Stimulated activated CD4-positive, alpha-beta T cell treated with anti-CD3 and anti-CD28 coated beads, Interleukin-1b, Interleukin-23, amount 100 ng/mL, for 4 hours (primary cell): ENCODE measurements at places on chromosomes 3 and 15.

DNA sequence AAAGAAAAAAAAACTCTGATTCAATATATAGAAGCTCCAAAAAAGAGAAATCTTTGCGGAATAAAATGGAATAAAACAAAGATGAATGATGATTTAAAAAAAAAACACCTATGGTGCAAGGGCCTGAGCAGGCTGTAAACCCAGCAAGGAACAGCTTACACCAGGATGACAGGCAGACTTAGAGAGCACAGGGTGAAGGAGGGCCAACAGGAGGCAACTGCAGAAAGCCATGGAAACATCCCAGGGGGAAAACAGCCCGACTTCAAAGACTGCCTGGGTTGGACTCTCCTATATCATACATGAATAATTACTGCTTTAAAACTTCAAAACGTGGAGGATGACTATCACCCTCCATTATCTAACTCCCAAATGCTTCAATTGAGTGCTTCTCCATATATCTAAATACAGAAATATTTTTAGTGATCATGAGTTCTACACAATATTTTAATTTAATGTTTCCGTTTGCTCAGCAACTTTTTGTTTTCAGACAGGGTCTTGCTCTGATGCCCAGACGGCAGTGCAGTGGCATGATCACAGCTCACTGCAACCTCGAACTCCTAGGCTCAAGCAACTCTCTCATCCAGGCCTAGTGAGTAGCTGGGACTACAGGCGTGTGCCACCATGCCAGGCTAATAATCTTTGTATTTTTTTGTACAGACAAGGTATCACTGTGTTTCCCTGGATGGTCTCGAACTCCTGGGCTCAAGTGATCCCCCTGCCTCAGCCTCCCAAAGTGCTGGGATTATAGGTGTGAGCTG, 456.2 kb downstream of the TBL1XR1 start:
- no peak for DNase-seq

- no peak for DNase-seq
Measured at GRCh38 chr3:14744556-14744955, 69.6 kb downstream of the C3orf20 start.

DNA sequence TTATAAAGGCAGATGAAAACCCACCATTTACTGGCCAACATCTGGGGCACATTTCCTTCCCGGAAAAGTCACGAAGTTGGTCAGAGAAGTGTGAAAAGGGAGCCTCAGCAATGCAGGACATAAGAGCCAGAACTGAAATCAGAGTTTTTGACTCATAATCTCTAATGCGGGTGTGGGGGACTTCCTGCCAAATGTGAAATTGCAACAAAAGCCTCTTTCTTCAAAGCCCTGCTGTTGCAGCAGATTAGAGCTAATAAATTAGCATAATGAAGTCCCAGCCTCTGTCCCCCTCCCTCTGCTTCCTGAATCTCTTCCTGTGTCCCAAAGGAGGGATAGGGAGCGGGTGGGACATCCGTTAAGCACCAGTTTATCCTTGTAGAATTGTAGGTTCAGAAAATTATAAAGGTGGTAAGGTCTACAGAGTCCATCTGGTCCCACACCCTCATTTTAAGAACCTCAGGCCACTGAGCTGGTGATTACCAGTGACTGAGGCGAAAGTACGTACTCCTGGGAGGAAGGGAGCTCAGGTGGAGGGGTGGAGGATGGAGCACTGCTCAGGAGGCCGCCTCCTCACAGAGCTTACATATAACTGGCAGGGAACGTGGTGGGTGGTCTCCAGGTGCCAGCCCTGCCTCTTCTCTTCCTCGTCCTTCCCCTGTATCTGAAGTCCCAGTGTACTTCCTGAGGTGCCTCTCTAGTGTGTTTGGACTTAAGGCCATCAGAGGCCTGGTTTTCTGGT, 35.0 kb downstream of the ST6GAL1 start:
- no peak for DNase-seq

DNA sequence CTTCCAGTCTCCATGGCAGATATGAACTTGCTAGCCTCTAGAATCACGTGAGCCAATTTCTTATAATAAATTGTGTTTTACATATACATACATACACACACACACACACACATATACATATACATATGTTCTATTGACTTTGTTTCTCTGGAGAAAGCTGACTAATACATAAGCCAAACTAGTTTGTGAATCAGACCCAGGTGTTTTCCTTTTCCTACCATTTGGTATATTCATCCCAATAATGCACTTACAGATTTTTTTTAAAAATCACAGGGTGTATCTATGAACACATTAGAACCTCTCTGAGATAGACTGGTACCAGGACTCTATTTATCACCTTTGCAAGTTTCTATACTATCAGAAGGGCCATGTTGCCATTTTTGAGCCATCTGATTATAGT, 122.9 kb upstream of the KCNH8 start:
- DNase-seq = no peak

DNA sequence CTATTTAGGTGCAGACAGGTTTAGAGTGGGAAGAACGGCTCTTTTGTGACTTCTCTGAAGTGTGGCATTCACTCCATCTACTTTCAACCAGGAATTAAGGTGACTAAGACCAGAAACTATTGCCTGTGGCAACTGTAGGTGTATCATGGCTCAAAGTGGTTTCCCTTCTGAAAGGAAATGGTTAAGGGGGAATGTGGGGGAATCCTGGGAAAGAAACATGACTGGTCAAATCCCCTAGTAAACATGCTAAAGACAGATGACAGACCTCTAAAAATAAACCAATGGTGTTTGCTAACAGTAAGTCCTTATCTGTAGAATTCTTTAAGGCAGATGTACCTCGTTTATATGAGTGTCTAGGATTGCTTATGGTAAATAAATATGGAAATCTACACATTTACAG, 56.9 kb downstream of the MEGF11 start:
- DNase-seq = no peak

DNA sequence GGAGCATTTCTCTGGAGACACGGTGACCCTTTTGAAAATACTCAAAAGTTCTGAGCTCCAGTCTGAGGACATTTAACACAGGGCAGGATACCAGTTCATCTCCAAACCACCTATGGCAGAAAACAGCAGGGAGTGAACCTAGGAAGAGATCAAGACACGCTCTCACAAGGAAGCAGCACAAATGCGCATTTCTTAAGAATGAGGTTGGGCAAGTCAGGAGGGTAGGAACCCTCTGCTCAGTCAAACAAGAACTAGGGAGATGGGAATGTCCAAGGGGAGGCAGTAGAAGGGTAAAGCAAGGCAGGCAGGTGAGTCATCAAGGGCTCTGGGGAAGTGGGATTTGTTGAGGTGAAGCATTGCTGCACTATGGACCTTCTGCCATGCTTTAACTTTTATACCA, 60.3 kb upstream of the PSMD6 start:
- no peak for DNase-seq

- DNase-seq = no peak
Measured at GRCh38 chr15:101323793-101324523, 28.9 kb upstream of the SNRPA1 start.

GRCh38 chr3:42277676-42278075, 11.7 kb upstream of the CCK start:
- DNase-seq = no peak

- DNase-seq = no peak
Measured at GRCh38 chr3:141793476-141794260, 30.5 kb downstream of the GRK7 start.

GRCh38 chr3:126581569-126581968, 22.8 kb upstream of the C3orf22 start:
- DNase-seq = no peak

- no peak for DNase-seq
Measured at GRCh38 chr15:71465131-71465955, 345.0 kb upstream of the NR2E3 start.

- no peak for DNase-seq
Measured at GRCh38 chr15:77817434-77817833, 184.7 kb upstream of the LINGO1 start.

- DNase-seq = no peak
Measured at GRCh38 chr3:48413086-48413485, 16.8 kb downstream of the PLXNB1 start.

- DNase-seq = no peak
Measured at GRCh38 chr3:124960105-124960504, 25.6 kb upstream of the MUC13 start.

- DNase-seq = no peak
Measured at GRCh38 chr15:96166223-96167200, 164.0 kb upstream of the NR2F2 start.

- DNase-seq = no peak
Measured at GRCh38 chr15:101675796-101676582, 23.8 kb upstream of the TM2D3 start.

DNA sequence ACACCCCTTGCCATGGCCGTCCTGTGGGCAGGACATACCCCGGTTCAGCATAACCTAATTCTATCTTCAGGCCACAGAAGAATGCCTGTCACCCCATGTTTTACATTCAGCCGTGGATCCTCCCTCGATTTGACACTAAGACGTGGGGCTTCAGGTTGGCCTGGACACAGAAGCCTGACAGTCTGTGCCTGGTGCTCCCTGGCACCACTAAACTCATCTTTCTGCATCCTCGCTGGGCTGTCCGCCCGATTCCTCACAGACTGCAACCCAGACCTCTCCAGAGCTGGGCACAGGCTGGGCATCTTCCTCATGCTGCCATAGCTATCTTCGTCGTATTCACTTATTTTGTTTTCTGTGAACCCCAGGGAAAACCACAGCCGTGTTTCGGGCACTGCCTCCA, 117.8 kb upstream of the IQSEC1 start:
- DNase-seq = no peak

- DNase-seq = peak; percentile 8
Measured at GRCh38 chr15:68819495-68820294, 1.0 kb downstream of the ANP32A start.

GRCh38 chr15:92074646-92075045, 221.1 kb downstream of the SLCO3A1 start:
- no peak for DNase-seq

GRCh38 chr3:113241292-113242095, 30.1 kb downstream of the BOC start:
- DNase-seq = no peak

DNA sequence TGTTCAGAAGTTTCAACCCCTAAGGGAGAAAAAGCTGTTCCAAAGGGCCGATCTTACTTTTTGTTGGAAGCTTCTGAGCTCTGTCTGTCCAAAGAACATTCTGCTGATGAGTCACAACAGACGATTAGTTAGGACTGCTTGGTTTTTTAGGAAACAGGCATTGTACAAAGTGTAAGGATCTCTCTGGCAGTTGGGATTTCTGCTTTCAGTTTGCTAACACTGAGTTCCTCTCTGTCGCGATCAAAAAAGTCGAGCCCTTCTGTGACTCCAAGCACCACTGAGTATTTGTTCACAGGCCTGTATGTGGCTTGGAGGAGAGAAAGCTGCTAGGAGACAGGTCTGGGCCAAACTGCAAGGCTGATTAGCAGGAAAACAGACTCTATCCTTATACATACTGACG, 91.8 kb upstream of the PFN2 start:
- no peak for DNase-seq

- DNase-seq = no peak
Measured at GRCh38 chr3:127342735-127343134, 54.9 kb upstream of the PRR20G start.

GRCh38 chr15:94912760-94913159, 681.4 kb downstream of the MCTP2 start:
- no peak for DNase-seq

DNA sequence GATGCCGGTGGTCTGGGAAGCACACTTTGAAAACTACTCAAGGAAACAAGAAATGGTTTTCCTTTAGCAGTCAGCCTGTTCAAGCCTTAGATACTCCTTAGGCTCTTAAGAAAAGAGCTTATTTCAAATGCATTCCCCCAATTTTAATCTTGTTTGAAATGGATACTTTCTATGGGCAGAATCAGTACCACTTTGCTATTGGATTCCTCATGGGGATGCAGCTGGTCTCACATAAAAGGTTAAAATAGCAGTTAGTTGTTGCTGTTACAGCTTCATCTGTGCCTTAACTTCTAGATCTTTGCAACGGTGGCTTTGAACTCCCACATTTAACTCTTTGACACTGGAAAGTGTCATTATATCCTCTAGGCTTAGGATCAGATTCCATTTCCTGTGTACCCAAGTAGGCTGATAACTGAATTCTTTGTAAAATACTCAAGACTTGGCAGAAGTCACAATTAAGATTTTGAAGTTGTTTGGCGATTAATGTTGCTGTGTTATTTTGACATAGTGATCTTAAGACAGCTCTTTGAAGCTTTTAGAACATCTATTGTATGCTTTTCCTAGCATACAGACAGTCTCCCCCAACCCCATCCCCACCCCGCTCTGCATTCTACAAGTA, 2.2 kb downstream of the THBS1 start:
- DNase-seq = no peak

DNA sequence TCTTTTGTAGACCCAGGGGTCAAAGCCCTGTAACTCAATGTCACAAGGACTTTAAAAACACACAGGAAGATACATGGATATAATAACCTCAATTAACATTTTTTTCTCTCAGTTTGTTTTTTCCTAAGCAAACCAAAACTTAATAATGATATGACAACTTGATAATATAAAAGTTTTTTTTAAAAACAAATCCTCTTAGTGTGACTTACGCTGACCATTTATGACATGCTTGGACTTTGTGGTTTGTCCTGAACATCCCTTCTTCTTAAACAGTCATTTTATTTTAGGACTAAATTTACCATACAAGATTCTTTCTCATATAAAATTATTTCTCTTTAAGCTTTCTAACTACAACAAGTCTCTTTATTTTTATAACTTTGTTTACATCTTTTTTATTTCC, 25.4 kb upstream of the FAM3D start:
- no peak for DNase-seq

DNA sequence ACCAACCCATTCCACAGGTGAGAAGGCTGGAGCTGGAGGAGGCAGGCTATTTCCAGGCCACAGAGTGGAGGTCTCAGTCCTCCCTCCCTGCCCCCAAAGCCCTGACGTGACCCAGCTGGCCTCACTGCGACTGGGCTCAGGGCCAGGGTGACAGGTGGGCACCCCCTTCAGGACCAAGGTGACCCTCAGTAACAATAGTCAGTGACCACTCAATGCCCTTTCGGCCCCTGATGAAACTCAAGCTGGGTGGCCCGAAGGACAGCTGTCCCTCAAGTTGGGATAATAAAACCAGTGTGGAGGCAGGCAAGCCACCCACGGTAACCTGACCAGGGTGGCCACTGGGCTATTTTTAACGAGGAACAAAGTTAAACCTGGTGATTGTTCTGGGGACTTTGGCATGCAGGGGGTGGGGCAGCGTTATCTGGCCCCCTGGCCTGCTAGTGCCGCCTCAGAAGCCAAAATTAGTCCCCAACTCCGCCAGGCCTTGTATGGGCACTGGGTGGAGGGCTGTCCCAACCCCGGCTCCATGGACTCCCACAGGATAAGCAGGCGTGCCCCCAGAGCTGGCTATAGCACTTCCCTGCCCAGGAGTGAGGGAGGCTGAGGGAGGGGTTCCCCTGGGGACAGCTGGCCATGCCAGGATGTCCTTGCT, 1.1 kb downstream of the TNNC1 start:
- DNase-seq = no peak
